AG10803 (cell line): ENCODE measurements at places on chromosomes 1 and 21.

DNA sequence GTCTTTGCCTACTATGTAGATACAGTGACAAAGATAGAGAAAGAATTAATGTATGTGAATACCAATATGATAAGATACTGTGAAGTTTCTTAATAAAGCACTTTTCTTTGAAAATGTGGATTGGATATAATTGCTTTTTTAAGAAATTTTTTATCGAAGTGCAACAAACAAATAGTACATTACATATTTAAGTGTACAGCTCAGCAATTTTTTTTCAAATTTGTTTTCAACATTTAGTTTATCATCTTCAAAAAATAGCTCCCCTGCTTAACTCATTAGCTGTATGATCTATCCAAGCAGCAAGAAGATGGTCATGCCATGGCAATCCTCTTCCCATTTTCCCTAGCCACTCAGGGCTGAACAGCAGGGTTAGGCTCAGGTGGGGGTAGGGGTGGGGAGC lies 40.5 kb downstream of the NEK7 start:
- DNase-seq = no peak

DNA sequence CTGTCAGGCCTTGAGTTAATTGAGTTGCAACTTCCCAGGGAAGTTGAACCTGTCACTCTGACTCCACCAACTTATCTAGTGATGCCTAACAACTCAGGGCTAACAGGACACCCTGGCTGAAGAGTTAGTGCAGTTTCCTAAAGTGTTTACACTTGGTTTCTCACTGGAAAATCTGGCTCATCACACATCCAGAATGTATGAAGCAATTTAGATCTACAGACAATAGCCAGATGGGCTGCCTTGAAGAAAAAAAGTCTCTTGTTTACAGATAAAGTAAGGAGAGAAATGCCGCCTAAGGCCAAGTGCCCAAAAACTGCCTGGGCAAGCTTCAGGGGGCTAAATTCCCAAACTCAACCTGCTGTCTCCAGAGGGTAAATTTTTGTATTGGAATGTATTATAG lies 446.3 kb upstream of the NCAM2 start:
- DNase-seq = no peak

GRCh38 chr1:12315146-12315545 lies 85.3 kb downstream of the VPS13D start:
- DNase-seq = peak; percentile 62

DNA sequence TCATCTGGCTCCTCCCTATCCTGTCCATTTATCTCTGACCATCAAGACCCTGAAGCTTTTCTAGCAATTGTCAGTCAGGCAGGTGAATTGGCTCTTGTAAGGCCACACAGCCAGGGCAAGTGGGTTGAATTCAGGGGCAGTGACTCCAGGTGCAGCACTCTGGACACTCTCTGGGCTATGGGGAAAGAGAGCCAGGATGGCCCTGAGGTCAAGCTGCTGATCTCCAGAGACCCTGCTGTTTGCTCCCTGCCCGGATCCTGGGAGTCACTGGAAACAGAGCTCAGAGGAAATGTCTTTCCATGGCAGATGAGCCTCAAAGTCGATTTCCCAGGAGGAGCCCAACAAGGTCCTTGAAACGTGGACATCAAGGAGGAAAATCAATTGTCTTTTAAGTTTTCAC lies 184.4 kb downstream of the C1orf94 start:
- DNase-seq = no peak

DNA sequence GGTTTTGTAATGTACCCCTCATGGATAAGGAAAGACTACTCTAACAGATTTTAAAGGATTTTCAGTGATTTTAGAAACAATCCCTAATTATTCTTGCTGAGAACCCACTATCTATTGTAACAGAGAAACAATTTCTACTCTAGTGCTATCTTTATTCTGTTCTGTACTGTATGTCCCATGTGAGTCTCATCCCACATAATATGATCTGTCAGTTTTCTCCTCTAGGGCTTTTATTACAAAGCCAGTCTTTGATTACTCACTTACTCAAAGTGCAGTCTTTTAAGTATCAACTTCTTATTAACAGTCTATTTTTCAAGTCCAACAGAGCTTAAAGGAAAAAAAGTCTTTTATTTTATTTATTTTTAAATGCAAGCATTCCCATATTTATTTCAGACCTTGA lies 54.8 kb downstream of the CTH start:
- DNase-seq = no peak

- no peak for DNase-seq
Observed at GRCh38 chr21:45234965-45235364, 52.7 kb downstream of the POFUT2 start.

- DNase-seq = no peak
Observed at GRCh38 chr21:33690874-33691273, 48.6 kb downstream of the ITSN1 start.

GRCh38 chr1:213397638-213398037 lies 346.6 kb downstream of the RPS6KC1 start:
- DNase-seq = no peak

- no peak for DNase-seq
Observed at GRCh38 chr21:33854604-33855003, 61.0 kb downstream of the ATP5PO start.

DNA sequence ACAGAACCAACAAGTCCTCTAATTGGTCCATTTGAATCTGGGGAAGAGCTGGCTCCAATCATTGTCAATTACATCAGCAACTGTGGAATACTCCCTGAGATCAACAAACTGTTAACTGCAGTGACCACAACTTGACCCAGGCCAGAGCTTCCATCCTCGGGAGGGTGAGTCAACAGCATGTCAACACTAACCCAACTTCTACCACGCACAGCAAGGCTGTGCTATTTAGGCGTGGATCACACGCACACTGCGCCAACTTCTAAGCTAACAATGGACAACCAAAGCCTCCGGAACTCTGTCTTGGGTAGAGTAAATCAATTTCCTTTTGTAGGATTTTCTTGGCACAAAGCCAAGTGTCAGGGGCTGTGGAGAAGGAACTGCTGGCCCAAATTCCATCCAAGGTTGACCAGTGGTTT lies 30.4 kb downstream of the APP start:
- DNase-seq = peak; percentile 83

DNA sequence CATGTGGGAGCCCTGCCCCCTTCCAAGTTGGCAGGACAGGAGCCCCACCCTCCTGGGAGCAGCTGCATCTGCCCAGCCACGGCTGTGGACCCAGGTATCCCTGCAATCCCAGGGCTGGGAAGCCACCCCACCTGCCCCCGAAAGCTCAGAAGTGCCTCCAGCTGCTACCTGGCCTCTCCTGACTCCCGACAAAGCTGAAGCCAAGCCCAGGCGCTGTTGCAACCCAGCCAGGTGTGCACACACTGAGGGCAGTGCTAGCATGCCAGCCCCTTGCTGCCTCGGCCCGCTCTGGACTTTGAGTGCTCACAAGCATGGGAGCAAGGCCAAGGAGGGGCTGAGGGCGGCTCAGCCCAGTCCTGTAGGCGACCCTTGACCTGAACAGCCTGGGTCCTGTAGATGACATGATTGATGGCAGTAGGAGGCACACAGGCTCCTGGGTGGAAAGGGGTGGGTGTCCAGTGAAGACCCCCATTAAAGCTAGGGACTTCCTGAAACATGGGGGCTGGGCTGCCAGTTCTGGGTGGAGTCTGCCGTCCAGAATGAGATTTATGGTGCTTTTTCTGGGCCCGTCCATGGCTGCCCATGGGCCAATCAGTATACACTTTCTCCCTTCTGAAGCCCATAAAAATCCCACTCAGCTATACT lies 2.8 kb upstream of the SSU72 start:
- DNase-seq = no peak

- no peak for DNase-seq
Observed at GRCh38 chr1:43779266-43779665, 71.9 kb downstream of the ST3GAL3 start.

GRCh38 chr1:110012100-110012780 lies 22.2 kb upstream of the STRIP1 start:
- no peak for DNase-seq

DNA sequence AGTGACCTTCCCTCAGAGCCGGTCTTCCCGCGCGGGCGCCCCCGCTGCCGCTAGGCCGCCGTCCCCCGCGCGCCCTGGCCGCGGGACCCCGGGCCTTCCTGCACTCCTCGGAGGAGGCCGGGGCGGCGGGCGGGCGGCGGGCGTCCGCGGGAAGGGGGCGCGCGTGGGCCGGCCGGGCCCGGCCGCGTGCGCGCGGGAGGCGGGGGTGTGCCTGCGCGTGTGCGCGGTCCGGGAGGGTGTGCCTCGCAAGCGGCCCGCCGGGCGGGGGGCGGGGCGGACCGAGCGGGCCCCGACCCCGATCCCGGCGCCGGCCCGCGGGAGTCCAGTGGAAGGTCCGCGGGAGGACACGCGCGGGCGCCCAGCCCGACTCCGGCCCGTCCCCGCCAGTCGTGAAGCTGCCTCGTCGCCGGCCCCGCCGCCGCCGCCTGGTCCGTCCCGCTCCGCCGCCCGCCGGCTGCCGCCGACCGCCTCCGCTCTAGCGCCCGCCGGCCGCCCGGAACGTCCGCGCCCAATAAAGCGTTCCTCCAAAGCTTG lies 438 bp downstream of the MRPS6 start:
- DNase-seq = peak; percentile 26

DNA sequence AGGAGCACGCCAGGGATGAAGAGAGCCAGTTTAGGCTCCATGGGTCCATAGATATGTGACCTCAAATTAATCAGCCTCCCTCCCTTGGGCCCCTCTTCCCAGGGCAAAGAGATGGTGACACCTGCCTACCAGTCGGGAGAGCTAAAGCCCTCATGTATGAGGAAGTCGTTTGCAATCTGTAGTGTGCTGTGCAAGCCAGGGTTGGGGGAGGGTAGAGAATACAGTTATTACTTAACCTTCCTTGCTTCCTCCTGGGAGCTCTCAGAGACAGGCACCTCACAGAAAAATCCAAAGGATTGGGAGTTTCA lies 4.0 kb downstream of the PGLYRP4 start:
- no peak for DNase-seq

DNA sequence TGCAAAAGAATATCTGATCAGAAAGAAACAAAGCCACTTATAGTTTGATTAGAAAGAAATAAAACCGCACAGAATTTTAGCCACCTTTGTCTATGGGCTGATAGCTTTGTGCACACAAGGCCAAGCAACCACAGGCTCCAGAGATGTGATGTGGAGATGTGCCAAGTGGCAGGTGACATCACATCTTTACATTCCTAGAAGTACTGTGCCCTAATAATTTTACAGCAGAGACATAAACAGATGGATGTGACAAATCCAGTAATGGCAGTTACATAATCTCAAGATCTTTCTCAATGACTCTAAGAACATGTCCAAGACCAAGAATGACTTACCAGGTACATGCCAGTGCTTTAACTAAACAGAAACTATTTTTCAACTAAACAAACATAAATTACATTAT lies 159.5 kb downstream of the LTN1 start:
- DNase-seq = peak; percentile 18

- DNase-seq = no peak
Observed at GRCh38 chr1:4494027-4494426, 160.4 kb upstream of the AJAP1 start.
